SW 1271 (cell line): ENCODE measurements at places on chromosomes 13 and 19.

DNA sequence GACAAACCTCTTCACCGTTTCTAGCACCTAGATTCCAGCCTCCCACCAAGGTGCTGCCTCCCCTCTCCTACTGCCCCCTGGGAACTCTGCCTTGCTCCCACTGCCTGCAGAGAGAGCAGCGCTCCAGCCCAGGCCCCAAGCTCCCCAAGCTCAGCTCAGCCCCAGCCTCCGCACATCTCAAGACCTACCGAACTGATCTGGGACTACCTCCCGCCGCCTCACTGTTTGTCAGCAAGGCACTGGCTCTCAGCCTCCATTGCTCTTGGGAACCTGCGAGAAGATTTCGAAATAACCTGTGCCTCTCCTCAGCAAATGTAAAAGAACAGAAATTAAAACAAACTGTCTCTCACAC is 92.4 kb upstream of the GPR183 start:
- no peak for DNase-seq

- no peak for DNase-seq
Observed at GRCh38 chr19:52211926-52212571, 22.2 kb downstream of the PPP2R1A start.

GRCh38 chr13:93851236-93851635 is 624.6 kb downstream of the GPC6 start:
- no peak for DNase-seq

- no peak for DNase-seq
Observed at GRCh38 chr13:21823949-21824348, 153.1 kb downstream of the FGF9 start.

DNA sequence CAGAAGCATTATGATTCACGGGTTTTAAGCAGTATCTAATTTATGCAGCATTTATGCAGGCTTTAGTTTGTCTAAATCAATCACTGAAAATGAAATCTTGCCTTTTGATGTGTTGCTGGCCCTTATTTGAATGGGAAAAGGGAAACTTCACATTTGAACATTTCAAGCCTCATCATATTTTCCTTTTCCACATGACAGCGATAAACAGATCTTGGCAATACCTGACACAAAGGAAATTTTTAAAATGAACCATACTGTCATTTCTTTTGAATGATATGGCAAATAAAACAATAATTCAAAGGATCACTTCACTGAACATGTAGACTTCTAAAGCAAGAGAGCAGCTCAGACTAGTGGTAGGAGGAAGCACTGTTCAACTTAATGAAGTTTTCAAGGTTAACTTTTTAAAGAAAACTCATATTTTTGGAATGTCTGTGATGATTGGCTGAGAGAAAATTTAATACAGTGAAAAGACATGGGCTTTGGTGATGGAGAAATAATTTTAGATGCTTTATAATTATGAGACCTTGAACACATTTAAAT is 198.1 kb downstream of the OXGR1 start:
- DNase-seq = peak; percentile 3

DNA sequence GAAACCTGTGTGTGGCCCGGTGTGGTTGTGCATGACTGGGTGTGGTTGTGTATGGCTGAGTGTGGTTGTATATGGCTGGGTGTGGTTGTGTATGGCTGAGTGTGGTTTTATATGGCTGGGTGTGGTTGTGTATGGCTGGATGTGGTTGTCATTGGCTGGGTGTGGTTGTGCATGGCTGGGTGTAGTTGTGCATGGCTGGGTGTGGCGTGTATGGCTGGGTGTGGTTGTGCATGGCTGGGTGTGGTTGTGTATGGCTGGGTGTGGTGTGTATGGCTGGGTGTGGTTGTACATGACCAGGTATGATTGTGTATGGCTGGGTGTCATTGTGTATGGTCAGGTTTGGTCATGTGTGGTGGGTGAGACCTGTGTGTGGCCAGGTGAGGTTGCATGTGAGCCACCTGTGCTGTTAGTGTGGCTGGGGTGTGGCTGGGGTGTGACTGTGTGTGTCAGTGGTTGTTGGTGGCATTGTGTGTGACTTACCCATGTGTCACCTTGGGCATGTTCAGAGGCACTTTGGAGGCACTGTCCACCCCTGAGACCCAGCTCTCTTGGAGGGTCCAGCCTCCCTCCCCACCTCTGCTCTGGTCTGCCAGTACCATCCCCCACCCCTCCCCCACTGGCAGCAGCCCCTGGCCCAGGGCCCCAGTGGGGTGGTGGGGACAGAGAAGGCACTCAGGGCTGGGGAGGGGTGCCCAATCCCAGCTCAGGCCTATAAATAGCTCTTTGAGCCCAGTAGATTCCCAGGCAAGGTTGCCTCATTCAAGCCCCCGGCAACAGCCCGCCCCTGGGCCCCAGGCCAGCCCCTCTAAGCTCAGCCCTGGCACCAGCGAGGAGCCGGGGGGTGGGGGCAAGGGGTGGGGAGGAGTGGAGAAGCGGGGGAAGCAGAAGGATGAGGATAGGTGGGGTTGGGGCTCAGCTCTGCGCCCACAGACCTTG is 3.9 kb upstream of the NCAN start:
- DNase-seq = no peak

- no peak for DNase-seq
Observed at GRCh38 chr19:10961073-10961860, 437 bp downstream of the SMARCA4 start.

- DNase-seq = peak; percentile 12
Observed at GRCh38 chr19:48506138-48506733, 5.4 kb downstream of the LMTK3 start.

DNA sequence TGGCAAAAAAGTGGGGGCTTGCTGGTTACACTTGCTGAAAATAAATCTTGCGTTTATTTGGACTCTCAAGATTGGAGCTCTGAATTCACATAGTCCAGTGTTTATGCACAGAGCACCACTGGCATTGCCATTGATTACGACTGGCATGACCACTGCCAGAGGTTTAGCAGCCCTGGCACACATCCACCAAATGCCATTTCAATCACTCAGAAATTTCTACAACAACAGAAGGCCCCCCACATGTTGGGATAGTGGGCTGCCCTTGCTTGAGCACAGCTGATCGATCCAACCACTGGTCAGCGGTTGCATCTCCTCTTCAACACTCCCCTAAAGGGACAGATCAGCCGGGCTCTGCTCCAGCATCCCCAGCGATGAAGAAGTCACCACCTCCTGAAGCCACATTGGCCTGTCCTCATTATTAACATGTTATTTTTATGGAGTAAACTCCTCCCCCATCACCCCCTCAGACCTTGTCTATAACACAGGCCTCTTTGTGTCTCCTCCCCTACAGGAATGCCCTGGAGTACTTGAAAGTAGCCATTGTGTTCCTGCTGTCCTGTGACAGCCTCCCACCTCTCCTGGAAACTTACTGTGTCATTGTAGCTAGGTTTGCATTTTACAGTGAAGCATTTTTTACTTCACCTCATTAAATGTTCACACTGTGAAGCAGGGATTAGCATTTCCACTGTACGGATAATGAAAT is 51.3 kb downstream of the CDADC1 start:
- no peak for DNase-seq

- DNase-seq = peak; percentile 11
Observed at GRCh38 chr13:52405767-52406494, at the start of gene THSD1. TSS of gene THSD1 (minus strand) at chr13:52406172. CDS start at chr13:52402600, 3,572 bp downstream.

GRCh38 chr19:58543826-58544590 is at the start of gene TRIM28:
TSS of gene TRIM28 (plus strand) at chr19:58544064. CDS start at chr19:58544758, 694 bp downstream.
- DNase-seq = no peak

GRCh38 chr13:72126424-72126823 is 259.4 kb upstream of the DACH1 start:
- DNase-seq = no peak

- no peak for DNase-seq
Observed at GRCh38 chr13:69793783-69794453, 313.7 kb upstream of the ATXN8OS start.

- DNase-seq = no peak
Observed at GRCh38 chr13:21175656-21176214, 617 bp downstream of the SKA3 start.

DNA sequence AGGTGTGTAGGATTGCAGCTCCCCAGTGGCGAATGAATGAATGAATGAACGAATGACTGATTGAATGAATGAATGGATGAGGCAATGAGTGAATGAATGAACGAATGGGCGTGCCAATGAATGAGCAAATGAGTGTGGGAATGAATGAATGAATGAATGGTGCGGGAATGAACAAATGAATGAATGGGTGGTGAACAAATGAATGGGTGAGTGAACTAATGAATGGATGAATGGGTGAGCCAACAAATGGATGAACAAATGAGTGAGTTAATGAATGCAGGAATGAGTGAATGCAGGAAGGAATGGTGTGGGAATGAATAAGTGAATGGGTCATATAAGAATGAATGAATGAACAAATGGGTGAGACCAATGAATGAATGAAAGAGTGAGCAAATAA is 14.7 kb downstream of the ANKRD24 start:
- no peak for DNase-seq

DNA sequence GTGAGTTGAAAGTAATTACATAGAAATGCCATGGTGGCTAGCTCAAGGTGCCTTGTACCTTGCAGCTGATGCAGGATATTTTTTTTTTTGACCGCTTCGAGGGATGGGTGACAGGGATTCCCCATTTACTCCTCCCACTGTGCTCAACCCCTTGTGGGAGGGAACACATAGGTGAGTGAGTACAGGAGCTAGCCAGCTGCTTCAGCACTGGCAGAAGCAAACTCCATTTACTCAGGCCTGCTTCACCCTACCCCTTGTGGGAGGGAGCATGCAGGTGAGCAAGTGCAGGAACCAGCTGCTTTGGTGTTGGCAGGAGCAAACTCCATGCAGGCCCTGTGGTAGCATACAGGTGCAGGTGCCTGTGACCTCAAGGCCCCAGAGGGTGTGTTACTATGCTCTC is 330.1 kb downstream of the TDRD3 start:
- DNase-seq = no peak

DNA sequence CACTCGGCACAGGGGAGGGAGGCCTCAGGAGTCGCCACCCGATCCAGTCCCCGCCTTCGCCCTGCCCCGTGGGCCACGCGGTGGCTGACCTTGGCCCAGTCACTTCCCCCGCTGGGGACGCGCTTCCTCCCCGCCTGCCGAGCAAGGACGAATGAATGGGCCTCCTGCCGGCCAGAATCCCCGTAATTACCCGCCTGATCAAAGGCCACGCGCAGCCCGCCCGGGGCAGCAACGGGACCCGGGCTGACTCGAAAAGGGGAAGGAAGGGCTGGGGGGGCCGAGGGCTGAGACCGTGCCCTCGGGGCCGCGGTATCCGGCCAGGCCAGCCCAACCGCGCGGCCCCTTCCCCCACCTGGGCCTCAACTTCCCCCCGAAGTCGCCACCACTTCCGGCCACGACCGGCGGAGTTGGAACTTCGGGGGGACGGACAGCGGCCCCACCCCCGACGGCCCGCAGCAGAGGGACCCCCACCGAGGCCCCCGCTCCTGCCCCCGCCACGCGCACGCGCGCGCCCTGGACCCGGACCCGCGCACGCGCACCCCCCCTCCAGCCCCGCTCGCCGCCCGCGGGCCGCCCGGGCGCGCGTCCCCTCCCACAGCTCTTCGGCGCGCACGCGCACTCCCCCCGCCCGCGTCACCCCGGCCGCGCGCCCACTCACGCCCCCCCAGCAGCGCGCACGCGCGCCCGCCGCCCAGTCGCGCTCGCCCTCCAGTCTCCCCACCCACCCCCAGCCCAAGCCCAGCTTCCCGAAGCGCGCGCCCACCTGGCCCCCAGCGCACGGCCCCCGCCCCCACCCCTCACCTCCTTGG is 520 bp downstream of the ZNF787 start:
- peak; percentile 65 for DNase-seq

- DNase-seq = no peak
Observed at GRCh38 chr19:48807590-48808308, 3.1 kb downstream of the BCAT2 start.

DNA sequence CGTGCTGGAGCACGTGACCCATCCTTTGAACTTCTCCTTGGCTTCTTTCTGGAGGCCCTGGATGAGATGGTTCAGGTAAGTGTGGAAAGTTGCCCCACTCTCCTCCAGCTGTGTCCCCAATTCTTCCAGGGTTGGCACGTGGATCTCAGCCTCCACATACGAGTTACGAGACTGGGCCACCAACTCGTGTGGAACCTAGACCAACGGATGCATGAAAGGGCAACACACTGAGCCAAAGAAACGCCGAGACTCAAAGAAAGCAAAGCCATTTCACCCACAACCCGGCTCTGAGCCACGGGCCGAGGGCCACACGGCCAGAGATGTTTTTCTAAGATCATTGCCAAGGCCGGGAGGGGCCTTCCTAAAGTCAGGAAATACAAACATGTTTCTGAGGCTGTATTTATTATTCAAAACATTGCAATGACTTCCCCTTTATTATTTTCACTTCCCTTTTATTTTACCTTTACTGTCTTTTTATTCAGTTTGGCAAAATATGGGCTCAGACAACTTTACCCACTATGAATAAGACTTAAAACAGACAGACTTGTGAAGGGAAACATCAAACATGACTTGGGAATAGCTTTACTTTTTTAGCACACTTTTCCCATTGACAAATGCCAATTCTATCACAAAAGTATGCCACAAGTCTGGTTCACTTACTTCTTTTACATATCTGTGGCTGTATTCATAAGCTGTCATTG is 94.6 kb downstream of the KL start:
- DNase-seq = no peak

DNA sequence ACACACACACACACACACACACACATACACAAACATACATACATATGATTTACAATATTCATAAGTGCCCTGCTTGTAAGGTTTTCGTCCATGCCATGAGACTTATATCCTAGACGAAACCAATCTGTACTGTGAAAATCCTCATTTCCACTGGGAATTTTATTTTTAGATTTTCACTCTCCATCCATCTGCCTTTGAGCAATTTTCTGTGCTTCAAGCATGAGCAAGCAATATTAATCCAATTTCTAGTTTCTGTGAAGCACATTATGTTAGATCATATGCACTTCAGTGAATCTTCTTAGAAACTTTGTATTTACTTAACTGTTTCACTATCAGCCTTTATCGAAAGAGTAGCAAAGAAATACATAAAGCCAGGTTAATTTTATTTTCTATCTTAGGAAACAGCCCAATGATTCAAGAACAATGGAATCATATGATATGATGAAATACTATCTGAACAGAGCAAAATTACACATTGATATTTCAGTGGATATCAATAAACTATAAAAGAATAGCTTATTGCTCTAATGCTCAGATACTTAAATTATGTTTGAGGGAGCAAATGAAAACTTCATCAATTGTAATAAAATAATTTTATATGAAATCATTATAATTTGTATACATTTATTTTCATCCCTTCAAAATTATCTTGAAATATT is 1100.7 kb upstream of the MIR17HG start:
- DNase-seq = no peak

- DNase-seq = no peak
Observed at GRCh38 chr13:73081256-73081915, 22.6 kb downstream of the KLF5 start.

GRCh38 chr19:7372810-7373209 is 24.1 kb downstream of the ARHGEF18 start:
- no peak for DNase-seq

DNA sequence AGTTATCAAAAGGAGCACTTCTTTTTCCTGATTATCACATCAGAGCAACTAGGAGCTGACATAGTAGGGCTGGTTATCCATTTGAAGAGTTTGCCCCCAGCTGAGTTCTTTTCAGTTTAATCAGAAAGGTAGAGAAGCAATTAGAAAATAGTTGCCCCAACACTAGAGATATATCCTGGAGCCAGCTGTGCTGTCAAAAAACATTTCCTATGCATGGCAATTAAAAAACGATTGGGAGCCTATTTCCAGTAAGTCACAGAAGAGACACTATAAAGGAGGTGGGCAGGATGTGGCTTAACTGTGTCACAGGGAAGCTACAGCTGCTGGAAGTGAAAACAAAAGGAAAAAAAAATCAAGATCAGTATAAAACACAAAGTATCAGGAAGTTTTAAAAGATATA is 155.7 kb upstream of the SLITRK1 start:
- no peak for DNase-seq

- DNase-seq = no peak
Observed at GRCh38 chr13:61927648-61928047, 512.0 kb upstream of the PCDH20 start.
